ENCODE measurements at places on chromosomes 12 and 14.

- DNase-seq, result no peak
Measured at GRCh38 chr12:14999021-14999694, 26.3 kb downstream of the PDE6H start.

DNA sequence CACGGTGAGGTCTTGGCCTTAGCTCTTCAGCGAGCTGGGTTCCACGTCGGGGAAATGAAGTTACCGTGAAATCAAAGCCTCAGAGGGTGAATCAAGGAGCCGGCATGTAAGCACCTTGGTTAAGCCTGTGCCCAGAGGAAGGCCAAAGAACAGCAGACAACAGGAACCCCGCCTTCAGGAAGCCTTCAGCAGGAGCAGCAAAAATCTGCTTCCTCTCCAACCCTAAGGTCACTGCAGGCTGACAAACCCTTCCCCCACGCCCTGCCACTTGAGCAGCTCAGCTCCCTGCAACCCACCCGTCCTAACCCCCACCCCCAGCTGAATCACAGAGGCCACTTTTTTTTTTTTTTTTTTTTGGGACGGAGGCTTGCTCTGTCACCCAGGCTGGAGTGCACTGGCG, 72.9 kb upstream of the LTA4H start:
- DNase-seq, result no peak

DNA sequence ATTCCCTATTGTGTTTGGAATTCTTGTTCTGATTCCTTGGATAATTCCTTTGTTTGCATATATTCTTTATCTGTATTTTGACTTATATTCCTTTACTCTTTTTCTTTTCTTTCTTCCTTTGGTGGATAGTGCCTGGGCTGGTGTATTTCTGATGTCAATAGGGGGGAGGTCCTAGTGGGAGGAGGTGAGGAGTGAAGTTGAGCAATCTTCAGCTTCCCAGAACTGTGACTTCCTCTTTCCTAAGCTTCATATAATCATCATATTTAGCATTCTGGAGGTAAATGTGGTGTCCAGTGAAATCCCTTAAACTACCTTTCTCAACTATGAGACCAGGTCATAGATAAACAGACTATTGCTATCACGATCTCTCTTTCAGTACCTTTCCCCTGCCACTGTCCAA, 29.6 kb upstream of the TBPL2 start:
- DNase-seq, result no peak

- DNase-seq, result no peak
Measured at GRCh38 chr12:126554625-126555024, 1489.4 kb downstream of the AACS start.

- DNase-seq, result no peak
Measured at GRCh38 chr14:25120261-25120660, 70.3 kb upstream of the STXBP6 start.

- DNase-seq, result no peak
Measured at GRCh38 chr14:72929316-72930080, 3.2 kb downstream of the DCAF4 start.

DNA sequence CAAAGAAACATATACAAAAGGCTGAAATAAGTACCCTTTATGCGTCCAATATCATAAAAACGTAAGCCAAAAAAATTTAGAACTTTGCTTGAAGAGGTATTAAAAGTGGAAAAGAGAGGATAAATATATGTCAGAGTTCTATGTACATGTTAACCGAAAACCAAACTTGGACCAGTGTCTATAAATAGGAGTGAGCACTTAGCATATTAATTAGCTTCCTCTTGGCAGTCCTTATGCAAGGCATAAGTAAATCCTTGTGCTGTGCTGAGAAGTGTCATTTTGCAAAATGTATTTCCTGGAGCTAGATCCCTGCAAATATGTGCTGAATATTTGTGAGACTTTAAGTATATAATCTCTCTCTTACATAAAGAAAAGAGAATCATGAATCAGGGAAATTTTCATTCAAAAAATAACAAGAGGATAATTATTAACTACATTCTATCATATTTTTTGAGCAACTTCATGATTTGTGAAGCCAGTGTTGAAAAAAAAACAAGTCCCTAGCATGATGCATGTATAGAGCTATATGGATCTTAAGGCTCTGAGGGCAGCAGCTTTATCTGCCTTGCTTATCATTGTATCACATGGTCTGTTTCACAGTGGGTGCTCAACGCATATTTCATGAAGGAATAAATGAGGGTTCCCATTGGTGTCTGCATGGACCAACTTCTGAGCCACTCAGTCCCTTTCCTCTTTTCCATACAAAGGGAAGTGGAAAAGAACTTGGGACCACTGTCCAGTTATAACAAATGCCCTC, 326.1 kb downstream of the PDZRN4 start:
- no peak for DNase-seq

- DNase-seq, result no peak
Measured at GRCh38 chr12:48285751-48286650, 64.7 kb downstream of the ZNF641 start.

GRCh38 chr12:17954788-17955187, 135.2 kb downstream of the RERGL start:
- no peak for DNase-seq

GRCh38 chr12:53484686-53485575, 14.3 kb downstream of the MAP3K12 start:
- no peak for DNase-seq

DNA sequence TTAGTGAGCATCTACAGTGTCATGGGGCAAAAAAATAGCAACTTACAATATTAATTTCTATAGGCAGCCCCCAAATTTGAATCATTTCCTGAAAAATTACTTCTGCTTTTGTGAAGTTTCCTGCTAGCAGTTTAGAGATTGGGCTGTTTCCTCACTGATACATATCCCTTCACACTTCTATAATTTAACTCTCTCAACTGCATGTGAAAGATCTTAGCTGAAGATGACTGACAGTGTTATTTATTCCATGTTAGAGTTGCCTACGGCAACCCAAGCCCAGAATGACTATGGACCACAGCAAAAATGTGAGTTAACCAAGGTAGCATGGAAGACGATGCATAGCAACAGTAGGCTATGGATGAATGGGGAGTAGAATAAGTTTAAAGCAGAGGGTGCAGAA, at the start of gene KLRG1:
Gene KLRG1 (plus strand): TSS at position 134 of the 400 bp plus-strand sequence. CDS start 90 bp downstream, at position 224.
- DNase-seq, result no peak

DNA sequence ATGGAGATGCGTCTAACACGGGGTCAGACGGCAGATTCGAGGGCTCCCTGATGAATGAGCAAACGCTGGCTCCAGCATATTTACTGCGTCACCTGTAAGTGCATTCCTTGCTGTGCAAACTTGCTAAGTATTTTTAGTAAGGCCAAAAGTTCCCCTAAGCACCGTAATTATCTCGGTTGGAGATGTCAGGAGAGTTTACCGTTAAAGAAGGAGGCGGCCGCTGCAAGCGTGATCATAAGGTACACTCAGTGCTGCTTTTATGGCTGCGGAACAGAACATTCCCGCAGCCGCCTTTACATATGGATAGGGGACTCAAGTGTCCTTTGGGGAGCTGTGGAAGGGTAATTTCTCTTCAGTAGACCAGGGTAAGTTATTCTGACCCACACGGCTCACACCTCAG, 175.6 kb downstream of the GLT1D1 start:
- DNase-seq, result no peak

DNA sequence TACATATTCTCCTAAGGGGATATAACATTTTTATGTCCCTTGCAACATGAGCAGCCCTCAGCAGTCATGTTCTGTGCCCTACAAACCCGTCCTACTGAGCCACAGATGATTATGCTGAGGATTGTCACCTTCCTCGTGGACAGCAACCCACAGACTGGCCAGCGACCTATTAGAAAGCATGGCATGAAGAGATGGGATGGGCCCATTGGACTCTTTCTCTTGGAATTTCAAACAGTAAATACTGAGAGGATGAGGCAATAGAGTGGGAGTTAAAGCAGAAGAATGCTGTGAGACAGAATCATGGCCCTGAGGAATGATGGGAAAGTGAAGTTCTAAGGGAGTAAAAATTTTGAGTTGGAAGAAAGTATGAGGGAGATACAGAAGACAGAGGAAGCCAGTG, 149.9 kb upstream of the BTG1 start:
- no peak for DNase-seq

DNA sequence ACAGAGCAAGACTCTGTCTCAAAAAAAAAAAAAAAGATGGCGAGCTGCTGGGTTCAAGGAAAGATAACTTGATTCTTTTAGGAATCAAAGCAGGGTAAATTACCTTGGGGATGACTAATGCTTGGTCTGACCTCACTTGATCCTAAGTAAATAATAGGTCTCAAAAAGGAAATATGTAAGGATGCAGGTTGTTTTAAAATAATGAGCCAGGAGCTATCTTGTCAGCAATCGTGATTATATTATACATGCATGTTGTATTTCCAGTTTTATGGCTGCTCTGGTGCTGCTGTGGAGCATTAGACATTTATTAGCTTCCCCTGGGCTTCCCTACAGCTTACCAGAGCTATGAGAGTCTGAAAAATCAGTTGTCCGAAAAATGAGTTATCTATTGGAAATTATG, 2.6 kb downstream of the EIF2B2 start:
- DNase-seq, result no peak

DNA sequence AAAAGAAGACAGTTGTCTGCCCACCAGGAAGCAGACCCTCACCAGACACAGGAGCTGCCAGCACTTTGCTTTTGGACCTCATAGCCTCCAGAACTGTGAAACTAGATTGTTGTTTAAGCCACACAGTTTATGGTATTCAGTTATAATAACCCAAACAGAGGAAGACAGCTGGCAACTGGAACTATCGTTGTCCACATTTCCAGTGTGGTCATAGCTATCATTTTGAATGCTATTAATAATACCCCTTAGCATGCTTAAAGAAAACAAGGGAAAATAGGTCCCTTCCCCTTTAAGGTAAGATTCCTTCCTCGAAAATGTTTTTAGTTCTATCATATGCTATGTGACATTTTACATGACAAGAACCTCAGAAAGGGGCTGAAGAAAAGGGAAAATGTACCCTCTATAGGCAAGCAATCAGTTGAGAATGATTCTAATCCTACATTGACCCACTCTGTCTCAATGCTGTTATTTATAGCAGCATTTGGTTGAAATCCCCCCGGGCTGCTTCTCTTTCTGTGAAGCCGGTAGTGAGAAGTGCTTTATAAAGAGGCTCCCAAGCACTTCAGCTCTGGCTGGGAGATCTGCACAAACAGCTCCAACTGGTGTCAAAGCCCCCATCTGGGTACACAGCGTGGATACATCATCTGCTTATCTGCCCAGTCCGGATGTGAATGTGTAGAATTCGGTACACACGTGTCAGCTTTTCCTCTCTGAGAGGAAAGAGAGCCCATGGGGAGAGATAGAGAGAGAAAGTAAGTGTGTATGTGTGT, 221.2 kb upstream of the FLRT2 start:
- DNase-seq, result no peak

DNA sequence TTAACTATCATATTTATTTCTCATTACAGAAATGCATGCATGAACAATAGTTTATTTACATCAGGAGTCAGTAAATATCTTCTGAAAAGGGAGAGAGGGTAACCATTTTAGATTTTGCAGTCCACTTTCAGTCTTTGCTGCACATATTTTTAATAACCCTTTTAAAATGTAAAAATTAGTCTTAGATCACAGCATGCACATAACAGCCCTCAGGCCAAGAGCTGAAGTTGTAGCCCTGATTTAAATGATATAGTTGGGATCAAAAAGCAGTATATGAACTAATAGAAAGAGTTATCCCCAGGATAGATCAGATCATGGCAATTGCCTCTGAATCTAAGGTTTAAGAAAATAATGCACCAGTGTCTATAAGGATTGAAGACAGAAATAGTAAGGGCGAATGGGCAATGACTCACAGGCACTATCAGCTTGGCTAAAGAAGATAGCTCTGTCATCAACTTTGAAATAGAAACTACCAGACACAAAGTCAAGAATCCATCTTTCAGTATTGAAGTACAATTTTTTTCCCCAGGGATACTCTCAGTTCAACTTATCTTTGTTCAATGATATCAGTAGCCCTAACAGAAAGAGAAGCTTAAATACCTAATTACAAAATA, 13.1 kb upstream of the CLEC7A start:
- DNase-seq, result no peak

DNA sequence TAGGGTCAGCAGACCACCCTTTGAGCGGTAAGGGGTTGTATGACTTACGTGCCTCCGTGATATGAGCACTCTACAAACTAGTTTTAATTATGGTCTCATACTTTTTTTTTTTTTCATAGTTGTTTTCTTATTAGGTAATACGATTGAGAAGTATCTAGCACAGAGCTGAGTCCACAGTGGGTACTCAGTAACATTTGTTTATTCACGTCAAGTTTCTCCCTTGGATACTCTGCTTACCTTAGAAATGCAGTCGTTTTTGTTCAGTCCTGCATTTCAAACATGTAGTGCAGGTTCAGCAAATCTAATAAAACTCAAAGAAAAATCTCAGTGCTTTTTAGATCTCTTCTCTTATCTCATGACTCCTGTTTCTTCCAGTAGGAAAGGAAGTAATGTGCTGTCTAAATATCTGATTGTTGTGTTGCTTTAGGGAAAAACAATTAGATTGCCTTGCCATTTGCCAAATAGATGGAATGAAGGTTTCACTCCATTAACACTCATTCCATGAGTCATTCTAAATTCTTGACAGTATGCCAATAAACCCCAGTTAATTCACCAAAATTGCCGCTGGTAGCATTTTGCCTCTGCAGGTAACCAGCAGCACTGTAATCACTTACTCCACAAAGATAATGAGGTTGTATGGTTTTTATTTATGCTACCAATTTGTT, 118.9 kb downstream of the PTCSC3 start:
- peak; percentile 78 for DNase-seq

DNA sequence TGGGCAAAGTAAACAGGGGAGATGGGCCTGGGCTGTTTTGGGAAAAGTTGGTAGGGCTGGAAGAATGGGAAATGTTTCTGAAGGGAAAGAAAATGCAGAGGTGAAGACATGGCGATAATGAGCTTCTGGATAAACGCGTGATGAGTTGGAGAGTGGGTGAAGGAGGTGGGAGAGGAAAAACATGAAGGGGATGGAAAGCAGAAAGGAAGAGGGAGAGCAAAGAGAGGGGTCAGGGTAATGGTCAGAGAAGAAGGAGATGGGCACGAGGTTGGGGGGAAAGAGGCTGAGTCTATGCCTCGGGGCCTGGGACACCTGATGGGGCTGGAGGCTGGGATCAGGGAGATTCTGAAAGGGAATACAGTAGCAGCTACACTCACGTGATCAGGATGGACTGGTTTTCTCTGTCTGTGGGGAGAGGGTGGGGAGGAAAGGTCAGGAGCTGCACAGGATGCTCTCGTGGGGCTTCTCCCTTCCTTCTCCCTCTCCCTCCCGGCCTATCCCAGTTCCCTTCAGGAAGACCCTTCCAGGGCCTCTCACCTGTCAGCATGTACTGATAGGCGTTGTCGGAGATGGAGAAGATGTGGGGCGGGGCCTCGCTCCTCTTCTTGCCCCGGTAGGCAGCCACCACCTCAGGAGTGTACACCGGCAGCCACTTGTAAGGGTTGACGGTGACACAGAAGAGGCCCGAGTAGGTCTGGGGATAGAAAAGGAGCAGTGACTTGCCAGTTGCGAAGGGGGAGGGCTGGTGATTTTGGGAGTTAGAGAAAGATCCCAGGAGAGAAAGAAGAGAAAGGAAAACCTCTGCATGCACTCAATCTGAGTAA, 3.1 kb downstream of the MYH7 start:
- DNase-seq, result no peak

GRCh38 chr14:99579120-99579836, 24.7 kb downstream of the CCDC85C start:
- no peak for DNase-seq

All from MCF 10A (cell line).